Testis (tissue), 5 donors: ENCODE measurements at places on chromosomes 6 and 20. TPM values are rescaled to one million over a fixed set of nuclear protein-coding genes. Genes with fewer than 3 reads are reported as not detected.
A peak's percentile ranks its signal among the peaks of the same experiment; 100 is the strongest.

GRCh38 chr6:44265722-44266233, 427 bp upstream of the NFKBIE start:
- no peak for DNase-seq
- no peaks in the 10 kb centered on the region for H3K36me3 ChIP-seq
- peaks cover 23% of the 10 kb centered on the region for H3K4me1 ChIP-seq
- H3K4me3 ChIP-seq: peak overlapping the region; percentile 85
- no peaks in the 10 kb centered on the region for H3K27me3 ChIP-seq

The SPATS1 gene
- 51.7 TPM for polyA plus RNA-seq

DNA sequence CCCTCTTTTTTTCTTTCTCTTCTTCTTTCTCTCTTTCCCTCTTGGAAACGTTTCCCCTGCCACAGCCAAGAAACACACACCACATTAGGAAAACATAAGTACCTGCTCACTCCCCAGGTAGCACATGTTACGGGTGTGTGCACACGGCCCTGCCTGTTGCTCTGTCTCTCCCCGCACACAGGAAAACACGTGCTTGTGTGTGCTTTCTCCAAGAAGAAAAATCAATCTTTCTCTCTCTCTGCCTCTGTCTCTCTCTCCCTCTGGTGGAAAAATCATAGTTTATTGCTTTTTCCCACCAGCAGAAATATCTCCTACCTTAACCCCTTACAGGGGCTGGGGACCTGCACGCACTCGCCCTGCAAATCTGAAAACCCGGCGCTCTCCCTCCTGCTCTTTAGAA, 102.3 kb downstream of the EDN3 start:
- H3K36me3 ChIP-seq: no peaks in the 10 kb centered on the region
- H3K27me3 ChIP-seq: no peaks in the 10 kb centered on the region
- peaks cover 7% of the 10 kb centered on the region for H3K4me1 ChIP-seq
- DNase-seq: peak; percentile 32
- no peak overlapping the region for H3K27ac ChIP-seq
- no peak overlapping the region for H3K4me3 ChIP-seq

GRCh38 chr6:166257911-166258318, 50.3 kb downstream of the PRR18 start:
- no peak overlapping the region for H3K4me3 ChIP-seq
- H3K27ac ChIP-seq: no peak overlapping the region
- no peak for DNase-seq
- no peaks in the 10 kb centered on the region for H3K27me3 ChIP-seq
- H3K36me3 ChIP-seq: no peaks in the 10 kb centered on the region
- H3K4me1 ChIP-seq: no peaks in the 10 kb centered on the region

- no peak overlapping the region for H3K4me3 ChIP-seq
- no peak overlapping the region for H3K27ac ChIP-seq
- no peaks in the 10 kb centered on the region for H3K36me3 ChIP-seq
- H3K27me3 ChIP-seq: no peaks in the 10 kb centered on the region
- no peak for DNase-seq
- no peaks in the 10 kb centered on the region for H3K4me1 ChIP-seq
Observed at GRCh38 chr6:130421585-130421984, 55.8 kb downstream of the TMEM200A start.
